ENCODE measurements at places on chromosomes 3 and 15. TPM values are rescaled to one million over a fixed set of nuclear protein-coding genes. Genes with fewer than 3 reads are reported as not detected.

Gene LMAN1L
- total RNA-seq: not detected

- no peak overlapping the region for H3K4me3 ChIP-seq
- no peaks in the 10 kb centered on the region for H3K36me3 ChIP-seq
- no peaks in the 10 kb centered on the region for H3K4me1 ChIP-seq
- H3K27me3 ChIP-seq: no peaks in the 10 kb centered on the region
- DNase-seq: no peak
These were observed 31.3 kb upstream of the BLM start for GRCh38 chr15:90685591-90686434.

GRCh38 chr15:64739577-64740143 is 35.7 kb downstream of the RBPMS2 start:
- H3K27me3 ChIP-seq: no peaks in the 10 kb centered on the region
- H3K4me1 ChIP-seq: peaks cover 13% of the 10 kb centered on the region
- H3K27ac ChIP-seq: peak overlapping the region; percentile 71
- no peaks in the 10 kb centered on the region for H3K36me3 ChIP-seq

- H3K27me3 ChIP-seq: no peaks in the 10 kb centered on the region
- no peak overlapping the region for H3K4me3 ChIP-seq
- no peaks in the 10 kb centered on the region for H3K36me3 ChIP-seq
- no peak for DNase-seq
These were observed 568.2 kb downstream of the TUSC7 start for GRCh38 chr3:117277816-117278215.
